ENCODE measurements at places on chromosomes 6 and 20. TPM values are rescaled to one million over a fixed set of nuclear protein-coding genes. Genes with fewer than 3 reads are reported as not detected.

- no peaks in the 10 kb centered on the region for H3K36me3 ChIP-seq
- H3K4me3 ChIP-seq, result no peak overlapping the region
- no peak for DNase-seq
- no peak overlapping the region for H3K27ac ChIP-seq
- no peaks in the 10 kb centered on the region for H3K4me1 ChIP-seq
- H3K27me3 ChIP-seq, result no peaks in the 10 kb centered on the region
Measured at GRCh38 chr6:55058682-55059081, 115.6 kb upstream of the HCRTR2 start.

Gene OSTM1
- 35.5 TPM for total RNA-seq

Gene BAK1
- 57.7 TPM for total RNA-seq

GRCh38 chr20:8117636-8118035 is 14.4 kb upstream of the PLCB1 start:
- H3K4me1 ChIP-seq, result no peaks in the 10 kb centered on the region
- DNase-seq, result no peak
- H3K27ac ChIP-seq, result no peak overlapping the region
- no peak overlapping the region for H3K4me3 ChIP-seq
- no peaks in the 10 kb centered on the region for H3K27me3 ChIP-seq

Gene AK9
- 4.7 TPM for total RNA-seq

DNA sequence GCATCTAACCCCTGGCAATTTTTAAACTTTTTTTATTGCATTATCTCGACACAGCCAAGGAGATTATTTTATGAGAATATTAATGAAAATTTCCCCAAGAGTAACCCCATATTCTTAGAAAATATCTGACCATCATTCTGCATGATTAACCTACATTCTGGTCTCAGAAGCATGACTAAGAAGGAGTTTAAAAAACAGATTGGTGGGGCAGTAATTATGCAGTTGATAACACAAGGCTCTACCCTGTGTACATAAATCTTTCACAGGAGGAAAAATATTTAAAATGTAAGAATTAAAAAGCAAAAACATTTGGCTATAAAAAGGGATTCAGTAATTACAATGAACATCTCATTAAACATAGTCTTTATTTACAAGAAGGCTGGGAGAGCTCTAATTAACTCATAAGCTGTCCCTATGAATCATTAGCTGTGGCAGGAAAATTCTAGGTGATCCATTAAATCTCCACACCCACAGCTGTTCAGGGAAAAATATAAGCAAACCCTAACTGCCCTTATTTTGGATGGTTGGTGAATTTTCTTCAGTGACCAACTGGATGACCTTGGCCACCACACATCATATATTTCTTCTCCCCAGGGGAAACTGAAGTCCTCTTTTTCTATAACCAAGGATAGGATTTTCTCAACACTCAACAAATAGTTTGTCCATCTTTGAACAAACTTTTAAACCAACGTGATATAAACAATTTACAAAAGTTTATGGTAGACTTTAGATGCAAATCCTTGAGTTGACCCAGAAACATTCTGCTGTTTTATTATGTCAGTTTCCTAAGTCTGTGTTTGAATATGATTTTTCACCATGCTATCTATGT is 59.5 kb downstream of the PDE7B start:
- peaks cover 11% of the 10 kb centered on the region for H3K36me3 ChIP-seq
- H3K27me3 ChIP-seq, result no peaks in the 10 kb centered on the region
- peaks cover 19% of the 10 kb centered on the region for H3K4me1 ChIP-seq
- H3K27ac ChIP-seq, result no peak overlapping the region

DNA sequence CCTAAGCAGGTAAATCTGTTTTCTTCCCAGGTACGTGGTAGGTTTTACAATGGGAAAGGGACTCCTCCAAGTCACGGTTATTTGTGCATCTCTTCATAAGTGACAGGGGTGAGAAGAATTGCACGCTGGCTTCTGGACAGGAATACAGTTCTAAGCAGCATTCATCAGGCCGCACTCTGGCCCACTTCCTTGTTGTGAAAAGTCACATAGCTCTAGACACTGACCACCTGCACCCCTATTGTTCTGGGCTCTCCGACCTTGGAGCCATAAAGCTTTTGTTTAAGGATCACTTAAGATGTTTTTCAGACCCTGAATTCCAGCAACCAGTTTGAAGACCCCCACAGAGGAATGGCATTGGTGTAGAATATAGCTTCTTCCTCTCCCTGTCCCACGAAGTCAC is 31.4 kb downstream of the RAMACL start:
- H3K27me3 ChIP-seq, result no peaks in the 10 kb centered on the region
- no peak overlapping the region for H3K4me3 ChIP-seq
- peaks cover 22% of the 10 kb centered on the region for H3K36me3 ChIP-seq
- DNase-seq, result no peak
- peaks cover 53% of the 10 kb centered on the region for H3K4me1 ChIP-seq

GRCh38 chr6:129567374-129567773 is 142.6 kb downstream of the ARHGAP18 start:
- no peaks in the 10 kb centered on the region for H3K4me1 ChIP-seq
- no peak overlapping the region for H3K27ac ChIP-seq
- no peaks in the 10 kb centered on the region for H3K27me3 ChIP-seq
- DNase-seq, result peak; percentile 56

DNA sequence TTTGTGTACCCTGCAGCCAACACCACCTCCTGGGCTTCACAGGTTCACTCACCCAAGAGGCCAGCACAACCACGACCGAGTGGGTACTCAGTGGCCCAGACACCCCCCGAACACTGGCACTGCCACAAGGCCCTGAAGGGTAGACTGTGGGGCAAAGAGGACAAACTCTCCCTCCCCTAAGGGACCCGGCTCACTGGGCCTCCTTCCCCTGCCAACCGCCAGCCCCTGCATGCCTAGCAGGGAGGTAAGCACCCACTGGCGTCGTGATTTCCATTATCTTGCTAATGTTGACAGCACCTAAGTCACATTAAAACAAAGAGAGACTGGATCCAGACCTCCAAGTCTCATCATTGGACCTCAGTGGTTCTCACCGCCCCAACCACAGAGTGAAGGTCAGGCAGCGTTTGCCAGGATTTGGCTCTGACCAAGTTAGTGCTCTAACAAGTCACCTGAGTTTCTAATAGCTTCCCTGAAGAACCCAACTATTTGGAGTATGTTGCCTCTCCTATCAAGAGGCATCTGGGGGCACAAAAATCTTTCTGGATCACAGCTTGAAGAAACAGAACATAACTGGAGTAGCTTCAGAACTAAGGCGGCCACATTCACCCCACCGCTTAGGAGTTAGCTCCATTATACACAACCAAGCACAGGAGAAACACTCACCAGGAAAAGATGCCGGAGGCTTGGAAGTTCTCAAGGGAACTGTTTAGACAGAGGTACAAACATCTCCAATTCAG is 14.0 kb upstream of the APMAP start:
- H3K36me3 ChIP-seq, result peaks cover 6% of the 10 kb centered on the region
- no peaks in the 10 kb centered on the region for H3K4me1 ChIP-seq
- H3K4me3 ChIP-seq, result no peak overlapping the region
- H3K27me3 ChIP-seq, result peaks cover 11% of the 10 kb centered on the region
- no peak for DNase-seq

- H3K27me3 ChIP-seq, result peaks cover 15% of the 10 kb centered on the region
- no peak overlapping the region for H3K4me3 ChIP-seq
- H3K4me1 ChIP-seq, result no peaks in the 10 kb centered on the region
- no peak for DNase-seq
- no peaks in the 10 kb centered on the region for H3K36me3 ChIP-seq
Measured at GRCh38 chr6:137911675-137912191, 44.7 kb downstream of the TNFAIP3 start.

DNA sequence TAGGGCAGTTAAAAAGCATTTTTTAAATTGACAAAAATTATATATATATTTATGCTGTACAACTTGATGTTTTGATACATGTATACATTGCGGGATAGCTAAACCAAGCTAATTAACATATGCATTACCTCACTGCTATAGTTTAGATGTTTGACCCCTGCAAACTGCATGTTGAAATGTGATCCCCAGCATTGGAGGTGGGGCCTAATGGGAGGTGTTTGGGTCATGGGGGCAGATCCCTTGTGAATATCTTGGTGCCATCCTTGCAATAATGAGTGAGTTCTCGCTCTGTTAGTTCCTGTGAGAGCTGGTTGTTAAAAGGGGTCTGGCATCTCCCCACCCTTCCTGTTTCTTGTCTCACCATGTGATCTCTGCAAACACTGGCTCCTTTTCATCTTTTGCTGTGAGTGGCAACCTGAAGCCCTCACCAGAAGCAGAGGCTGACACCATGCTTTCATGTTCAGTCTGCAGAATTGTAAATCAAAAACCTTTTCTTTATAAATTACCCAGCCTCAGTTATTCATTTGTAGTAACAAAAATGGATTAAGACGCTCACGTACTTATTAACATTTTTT is 111.8 kb downstream of the MCHR2 start:
- H3K27me3 ChIP-seq, result no peaks in the 10 kb centered on the region
- DNase-seq, result no peak
- no peak overlapping the region for H3K27ac ChIP-seq
- no peaks in the 10 kb centered on the region for H3K4me1 ChIP-seq
- no peaks in the 10 kb centered on the region for H3K36me3 ChIP-seq

DNA sequence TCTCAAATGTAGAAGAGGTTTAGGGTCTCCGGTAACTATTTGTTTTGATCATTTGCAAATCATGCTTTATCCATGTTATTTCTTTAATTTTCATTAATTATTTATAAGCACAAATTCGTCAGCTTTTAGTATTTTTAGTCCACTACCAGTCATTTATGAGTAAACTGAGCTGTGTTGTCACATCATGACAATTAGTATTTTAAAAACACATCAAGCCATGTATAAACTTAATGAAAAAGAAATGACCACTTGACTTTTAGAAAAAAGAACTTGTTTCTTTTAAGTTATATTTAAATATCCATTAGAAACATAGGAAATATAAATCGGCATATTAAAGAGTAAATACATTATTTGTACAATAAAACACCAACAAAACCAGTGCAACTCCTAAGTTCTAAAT is 2.8 kb downstream of the NKX2-4 start:
- no peak overlapping the region for H3K4me3 ChIP-seq
- peaks cover 25% of the 10 kb centered on the region for H3K36me3 ChIP-seq
- no peaks in the 10 kb centered on the region for H3K4me1 ChIP-seq
- H3K27me3 ChIP-seq, result peaks cover 21% of the 10 kb centered on the region

- no peaks in the 10 kb centered on the region for H3K27me3 ChIP-seq
- no peak overlapping the region for H3K27ac ChIP-seq
- H3K4me1 ChIP-seq, result no peaks in the 10 kb centered on the region
Measured at GRCh38 chr6:18090349-18090786, 32.1 kb downstream of the NHLRC1 start.

GRCh38 chr6:159110013-159110412 is 59.2 kb upstream of the FNDC1 start:
- DNase-seq, result peak; percentile 58
- H3K27me3 ChIP-seq, result no peaks in the 10 kb centered on the region
- no peak overlapping the region for H3K27ac ChIP-seq
- H3K4me3 ChIP-seq, result no peak overlapping the region
- H3K36me3 ChIP-seq, result no peaks in the 10 kb centered on the region
- no peaks in the 10 kb centered on the region for H3K4me1 ChIP-seq

- DNase-seq, result peak; percentile 13
- no peak overlapping the region for H3K4me3 ChIP-seq
- no peaks in the 10 kb centered on the region for H3K36me3 ChIP-seq
- H3K27me3 ChIP-seq, result no peaks in the 10 kb centered on the region
- peaks cover 11% of the 10 kb centered on the region for H3K4me1 ChIP-seq
- H3K27ac ChIP-seq, result no peak overlapping the region
Measured at GRCh38 chr20:21251278-21251677, 51.9 kb upstream of the XRN2 start.

GRCh38 chr6:107186047-107186446 is 70.7 kb upstream of the BEND3 start:
- H3K36me3 ChIP-seq, result no peaks in the 10 kb centered on the region
- H3K4me3 ChIP-seq, result no peak overlapping the region
- no peak for DNase-seq
- no peaks in the 10 kb centered on the region for H3K27me3 ChIP-seq
